ENCODE measurements at places on chromosomes 1 and 21.

GRCh38 chr1:10065344-10065685 lies 32.6 kb downstream of the UBE4B start:
- 0 out of 2 replicates have a peak, but pooled peaks cover 6% of the 10 kb centered on the region for H3K4me1 ChIP-seq
- H3K27me3 ChIP-seq = no peaks in the 10 kb centered on the region
- DNase-seq = no peak
- H3K36me3 ChIP-seq = no peaks in the 10 kb centered on the region

DNA sequence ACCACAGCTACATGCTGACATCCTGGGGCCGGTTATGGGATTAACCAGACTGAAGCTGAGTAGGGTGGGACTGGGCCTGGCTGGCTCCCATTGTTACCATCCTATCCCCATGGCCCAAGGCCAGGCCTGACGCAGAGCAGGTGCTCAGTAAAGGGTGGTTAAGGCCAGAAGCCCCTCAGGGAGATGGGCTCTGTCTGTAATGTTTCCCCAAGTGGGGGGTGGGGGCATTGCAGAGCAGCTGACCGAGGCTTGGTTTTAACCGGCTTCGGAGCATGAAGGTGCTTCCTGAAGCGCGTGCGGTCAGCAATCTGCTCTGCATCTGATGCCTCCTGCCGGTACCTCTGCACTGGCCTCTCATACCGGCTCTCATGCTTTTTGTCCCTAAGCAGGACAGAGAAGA lies 83.4 kb upstream of the ACTL8 start:
- no peak overlapping the region for H3K27ac ChIP-seq
- H3K36me3 ChIP-seq = no peaks in the 10 kb centered on the region
- no peak for DNase-seq
- no peak overlapping the region for H3K4me3 ChIP-seq
- H3K27me3 ChIP-seq = no peaks in the 10 kb centered on the region

- peak; percentile 48 for DNase-seq
- no peaks in the 10 kb centered on the region for H3K27me3 ChIP-seq
- peaks cover 2% of the 10 kb centered on the region for H3K36me3 ChIP-seq
Measured at GRCh38 chr1:26234644-26235370, 807 bp downstream of the CEP85 start.

GRCh38 chr1:41749991-41750745 lies 168.6 kb downstream of the HIVEP3 start:
- H3K27ac ChIP-seq = no peak overlapping the region
- no peaks in the 10 kb centered on the region for H3K36me3 ChIP-seq
- no peak for DNase-seq
- no peak overlapping the region for H3K4me3 ChIP-seq

DNA sequence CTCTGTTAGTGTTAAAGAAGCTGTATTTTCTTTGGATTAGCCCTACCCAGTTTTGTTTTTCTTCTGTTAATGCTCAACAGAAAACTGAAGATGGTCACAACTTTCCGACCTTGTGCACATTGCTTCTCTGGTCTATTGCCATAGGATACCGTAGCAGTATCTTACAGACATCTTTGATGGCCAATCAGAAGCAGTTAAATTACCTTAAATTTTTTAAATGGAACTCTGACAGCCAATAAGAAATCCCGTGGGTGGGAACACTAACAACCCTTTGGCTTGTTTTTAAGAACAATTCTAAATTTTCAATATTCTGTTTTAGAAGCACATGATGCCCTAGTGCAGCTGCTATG lies 17.2 kb downstream of the NFYC start:
- no peaks in the 10 kb centered on the region for H3K27me3 ChIP-seq
- H3K27ac ChIP-seq = peak overlapping the region; percentile 45
- H3K4me1 ChIP-seq = peaks cover 39% of the 10 kb centered on the region
- peak overlapping the region; percentile 73 for H3K4me3 ChIP-seq
- DNase-seq = peak; percentile 66

All from PC-3 (cell line).